ENCODE measurements at places on chromosomes 1 and 21. TPM values are rescaled to one million over a fixed set of nuclear protein-coding genes. Genes with fewer than 3 reads are reported as not detected.

Gene MAP3K21
- 3.0 TPM for total RNA-seq

Gene LCE1E
- not detected for total RNA-seq

Gene ST6GALNAC3
- total RNA-seq: not detected

DNA sequence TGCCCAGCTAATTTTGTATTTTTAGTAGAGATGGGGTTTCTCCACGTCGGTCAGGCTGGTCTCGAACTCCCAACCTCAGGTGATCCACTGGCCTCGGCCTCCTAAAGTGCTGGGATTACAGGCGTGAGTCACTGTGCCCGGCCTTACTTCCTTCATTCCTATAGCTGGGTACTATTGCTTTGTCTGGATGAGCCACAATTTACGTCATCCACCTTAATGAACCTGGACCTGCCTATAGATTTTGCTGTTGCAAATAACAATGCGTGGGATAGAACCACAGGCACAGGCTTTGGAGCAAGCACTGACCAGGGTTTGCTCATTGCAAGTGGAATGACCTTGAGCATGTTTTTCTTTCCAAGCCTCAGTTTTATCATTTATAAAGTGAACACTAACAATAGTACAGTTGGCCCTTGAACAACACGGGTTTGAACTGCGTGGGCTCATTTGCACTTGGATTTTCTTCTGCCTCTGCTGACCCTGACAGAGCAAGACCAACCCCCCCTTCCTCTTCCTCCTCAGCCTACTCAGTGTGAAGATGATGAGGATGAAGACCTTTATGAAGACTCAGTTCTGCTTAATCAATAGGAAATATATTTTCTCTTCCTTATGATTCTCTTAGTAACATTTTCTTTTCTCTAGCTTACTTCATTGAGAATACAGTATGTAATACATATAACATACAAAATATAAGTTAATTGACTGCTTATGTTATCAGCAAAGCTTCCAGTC is 33.3 kb upstream of the BECN2 start:
- no peaks in the 10 kb centered on the region for H3K27me3 ChIP-seq
- no peak for DNase-seq
- no peaks in the 10 kb centered on the region for H3K36me3 ChIP-seq

DNA sequence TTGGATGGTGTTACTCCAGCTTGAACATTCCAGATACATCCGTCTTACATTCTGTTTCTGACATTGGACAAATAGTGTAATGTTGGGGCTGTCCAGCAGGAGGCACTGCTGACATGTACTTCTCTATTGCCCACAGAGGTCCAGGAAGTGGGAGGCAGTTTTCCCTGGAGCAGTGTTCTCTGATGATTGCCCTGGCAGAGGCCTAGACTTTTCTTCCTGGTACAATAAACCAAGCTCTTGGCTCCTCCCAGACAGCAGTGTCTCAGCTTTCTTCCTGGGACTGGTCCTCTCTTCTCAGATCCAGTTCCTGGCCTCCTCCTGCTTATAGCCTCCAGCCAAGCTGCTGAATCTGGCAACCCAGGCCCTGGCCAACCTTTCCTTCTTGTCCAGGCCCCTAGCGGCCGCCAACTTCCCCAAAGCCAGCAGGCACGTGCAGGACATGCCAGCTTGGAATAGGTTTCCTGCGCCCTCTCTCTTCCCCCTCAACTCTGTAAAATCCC is 14.9 kb upstream of the IFNLR1 start:
- no peaks in the 10 kb centered on the region for H3K36me3 ChIP-seq
- H3K4me1 ChIP-seq: peaks cover 4% of the 10 kb centered on the region
- DNase-seq: no peak
- H3K4me3 ChIP-seq: no peak overlapping the region

GRCh38 chr1:25640646-25641328 is 24.2 kb downstream of the MAN1C1 start:
- no peak overlapping the region for H3K27ac ChIP-seq
- DNase-seq: no peak
- H3K4me3 ChIP-seq: no peak overlapping the region
- H3K4me1 ChIP-seq: peaks cover 31% of the 10 kb centered on the region

DNA sequence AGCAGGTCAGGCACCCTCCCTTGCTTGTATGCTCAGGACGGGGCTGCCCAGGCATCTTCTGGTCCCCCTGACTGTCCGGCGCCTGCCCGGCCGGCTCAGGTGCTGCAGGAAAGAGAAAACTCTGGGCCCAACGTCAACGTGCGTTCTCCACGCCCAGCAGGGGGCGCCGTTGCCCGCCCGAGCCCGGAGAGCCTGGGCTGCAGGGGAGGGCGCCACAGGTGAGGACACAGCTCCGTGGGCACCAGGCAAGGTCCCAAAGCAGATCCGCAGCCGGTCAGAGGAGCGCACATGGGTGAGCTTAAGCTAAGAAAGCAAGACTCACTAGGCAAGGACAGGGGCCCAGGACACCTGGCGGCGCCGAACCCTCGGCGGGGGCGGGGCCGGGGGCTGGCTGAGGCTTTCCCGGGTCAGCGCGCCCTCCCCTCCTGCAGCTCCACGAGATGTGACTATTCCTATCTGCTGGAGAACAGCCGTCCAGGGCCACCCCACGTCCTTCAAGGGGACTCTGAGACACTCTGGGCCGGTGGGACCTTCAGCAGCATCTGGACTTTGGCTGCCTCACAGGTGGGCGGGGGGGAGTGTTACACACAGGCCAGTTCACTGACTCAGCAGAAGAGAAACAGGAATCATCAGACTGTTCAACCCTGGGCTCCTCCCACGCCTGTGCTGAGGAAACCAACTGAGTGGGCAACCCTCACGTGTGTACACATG is 29.3 kb downstream of the KRTAP10-1 start:
- H3K4me1 ChIP-seq: no peaks in the 10 kb centered on the region
- peak; percentile 79 for DNase-seq
- no peak overlapping the region for H3K4me3 ChIP-seq
- no peaks in the 10 kb centered on the region for H3K27me3 ChIP-seq
- no peak overlapping the region for H3K27ac ChIP-seq

- peak overlapping the region; percentile 45 for H3K27ac ChIP-seq
- peaks cover 12% of the 10 kb centered on the region for H3K27me3 ChIP-seq
- H3K36me3 ChIP-seq: no peaks in the 10 kb centered on the region
- H3K4me1 ChIP-seq: peaks cover 8% of the 10 kb centered on the region
- peak overlapping the region; percentile 54 for H3K4me3 ChIP-seq
- DNase-seq: no peak
Measured at GRCh38 chr1:234486858-234487840, 8.2 kb upstream of the TARBP1 start.

Data from natural killer cell treated with Interleukin-12 subunit alpha and Interleukin-12 subunit beta and Interleukin-15 and Interleukin-18, amount 100 ng/mL, for 72 hours (primary cell).